ENCODE measurements at places on chromosomes 6 and 20.
A peak's percentile ranks its signal among the peaks of the same experiment; 100 is the strongest.

DNA sequence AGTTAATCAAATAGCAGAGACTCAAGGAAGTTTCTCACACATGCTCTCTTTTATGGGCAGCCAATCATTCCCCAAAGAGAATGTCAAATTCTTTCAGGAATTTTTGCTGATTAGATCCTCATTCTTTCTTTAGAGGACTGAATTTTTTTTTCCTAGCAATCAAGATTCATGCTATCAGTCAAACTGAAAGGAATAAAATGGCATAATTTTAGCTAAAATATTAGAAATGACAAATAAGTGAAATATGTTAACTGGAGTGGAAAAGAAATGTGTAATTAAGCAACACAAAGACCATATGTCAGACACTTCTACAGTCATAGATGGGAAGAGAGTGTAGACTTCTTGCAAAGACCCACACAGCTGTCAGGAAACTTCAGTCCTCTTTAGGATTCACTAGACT is 242.3 kb upstream of the RNF217 start:
- no peak for DNase-seq

DNA sequence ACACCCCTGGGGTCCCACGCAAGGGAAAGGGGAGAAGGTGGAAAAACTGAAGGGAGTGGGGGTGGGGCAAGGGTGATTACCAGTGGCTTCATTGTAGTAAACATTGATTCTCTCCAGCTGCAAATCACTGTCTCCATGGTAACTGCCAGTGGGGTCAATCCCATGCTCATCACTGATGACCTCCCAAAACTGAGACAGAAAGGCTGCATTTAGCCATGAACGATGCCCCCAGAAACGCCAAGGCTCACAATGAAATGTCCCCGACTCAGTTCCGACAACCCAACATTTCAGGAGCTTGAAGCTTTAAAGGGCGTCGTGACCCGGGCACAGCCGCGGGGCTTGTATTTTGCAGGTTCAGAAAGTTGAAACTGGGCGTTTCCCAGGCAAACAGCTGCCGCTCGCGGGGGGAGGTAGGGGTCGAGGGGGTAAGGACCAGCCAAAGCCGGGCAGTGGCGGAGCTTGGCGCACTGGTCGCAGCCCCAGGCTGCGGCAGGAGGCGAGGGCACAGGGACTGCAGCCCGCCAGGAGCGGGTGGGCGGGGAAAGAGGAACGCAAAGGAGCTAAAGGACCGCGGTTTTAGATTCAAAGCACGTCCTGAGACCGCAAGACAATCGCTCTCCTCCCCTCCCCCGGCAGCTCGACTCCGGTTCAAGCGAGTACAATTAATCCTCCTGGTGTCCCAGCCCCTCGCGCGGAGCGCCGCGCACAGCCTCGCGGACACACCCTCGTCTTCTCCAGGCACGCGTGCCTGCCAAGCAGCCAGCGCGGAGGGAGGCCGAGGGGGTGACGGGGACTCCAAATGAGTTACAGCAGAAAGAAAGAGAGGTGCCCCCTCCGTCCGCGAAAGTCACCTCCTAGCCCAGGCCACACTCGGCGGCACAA is 731 bp downstream of the TUBB2B start:
- peak; percentile 4 for DNase-seq

GRCh38 chr6:137911675-137912191 is 44.7 kb downstream of the TNFAIP3 start:
- no peak for DNase-seq

DNA sequence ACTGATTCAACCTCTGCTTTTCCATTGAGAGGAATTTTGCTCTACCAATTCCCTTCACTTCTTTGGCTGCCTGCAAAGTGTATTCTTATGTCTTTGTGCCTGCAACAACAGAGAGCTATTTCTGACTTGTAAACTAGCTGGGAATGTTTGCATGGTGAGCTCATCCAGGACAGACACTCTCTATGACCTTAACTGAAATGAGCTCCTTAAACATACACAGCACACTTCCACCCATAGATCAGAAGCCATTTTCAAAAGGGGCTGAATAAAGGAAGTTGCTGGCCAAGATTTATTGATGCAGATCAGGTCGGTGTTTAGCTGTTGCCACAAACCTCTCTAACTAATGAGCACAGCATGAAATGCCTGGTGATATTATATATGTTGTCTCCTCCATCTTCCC is 377.7 kb downstream of the BTBD9 start:
- no peak for DNase-seq

DNA sequence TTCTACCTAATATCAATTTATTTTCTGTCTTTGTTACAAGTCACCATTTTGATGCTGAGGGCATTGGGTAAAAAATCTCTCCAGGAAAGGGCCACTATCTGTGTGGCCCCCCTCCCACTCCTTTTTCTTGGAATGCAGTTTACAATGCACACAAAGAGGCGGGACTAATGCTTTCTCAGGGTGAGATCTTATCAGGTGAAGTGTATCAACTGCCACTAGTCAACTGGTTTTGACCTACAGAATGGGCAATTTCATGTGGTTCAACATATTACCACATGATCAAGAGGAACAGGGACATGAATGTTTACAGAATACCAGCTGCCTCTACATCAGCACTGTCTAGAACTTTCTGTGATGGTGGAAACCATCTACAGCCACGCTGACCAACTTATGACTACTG is 3.7 kb downstream of the RRBP1 start:
- DNase-seq: no peak

GRCh38 chr20:24436160-24436559 is 33.3 kb upstream of the SYNDIG1 start:
- DNase-seq: no peak

GRCh38 chr6:27770724-27771123 is 141.5 kb downstream of the OR2B2 start:
- DNase-seq: no peak

DNA sequence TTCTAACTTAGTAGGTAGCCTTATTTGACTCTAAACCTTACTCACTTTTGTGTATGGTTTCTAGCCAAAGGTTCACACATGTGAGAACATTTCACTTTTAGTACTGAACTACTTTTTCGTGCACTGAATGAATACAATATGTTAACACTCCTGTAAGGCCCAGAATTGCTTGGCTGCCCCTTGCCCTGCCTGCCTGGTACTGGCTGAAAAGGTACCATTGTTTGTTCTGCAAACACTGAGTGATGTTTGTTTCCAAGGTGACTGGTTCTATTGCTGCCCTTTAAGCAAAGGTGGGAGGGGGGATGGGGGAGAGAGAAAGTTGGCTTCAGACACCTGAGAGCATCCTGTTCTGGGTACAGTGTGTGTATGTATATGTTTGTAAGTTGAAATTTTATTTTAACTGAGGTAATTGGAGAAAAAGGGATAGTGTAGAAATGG is 31.2 kb downstream of the RREB1 start:
- DNase-seq: peak; percentile 77

DNA sequence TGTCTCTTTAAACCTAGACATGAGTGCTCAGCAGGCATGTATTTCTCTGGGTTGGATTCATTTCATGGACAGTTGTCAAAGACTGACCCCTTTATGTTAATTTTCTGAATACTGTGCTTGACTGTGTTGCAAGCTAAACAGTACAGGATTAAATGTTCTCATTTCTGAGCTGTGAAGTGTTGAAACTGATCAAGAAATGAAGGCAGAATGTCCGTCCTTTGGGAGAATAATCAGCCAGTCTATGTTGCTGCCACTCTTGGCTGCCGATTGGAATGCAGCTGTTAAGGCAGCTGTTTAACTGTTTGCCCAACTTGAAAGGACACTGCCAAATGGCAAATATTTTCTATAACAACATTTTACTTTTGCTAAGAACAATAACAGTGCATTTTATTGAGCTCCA is 87.3 kb downstream of the CEP57L1 start:
- no peak for DNase-seq

DNA sequence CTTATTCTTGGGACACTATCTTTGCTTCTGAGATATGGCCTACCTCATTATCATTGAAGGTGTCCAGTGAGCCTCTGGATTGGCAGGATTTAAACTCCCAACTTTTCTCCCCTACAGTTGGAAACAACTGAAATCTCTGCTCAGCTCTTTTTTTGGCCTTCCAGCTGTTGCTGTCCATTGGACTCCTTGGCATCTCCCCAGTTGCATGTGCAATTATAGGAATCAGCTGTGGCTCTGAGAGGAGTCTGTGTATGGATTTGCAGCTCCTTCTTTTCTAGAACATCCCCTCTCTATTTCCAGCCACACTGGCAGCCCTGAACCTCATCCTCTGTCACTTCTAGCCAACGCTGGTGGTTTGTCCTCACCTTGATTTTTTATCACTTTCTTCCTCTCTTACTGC is 21.2 kb downstream of the RAB22A start:
- DNase-seq: no peak

GRCh38 chr6:81876971-81877370 is 124.5 kb upstream of the TENT5A start:
- no peak for DNase-seq

GRCh38 chr6:33868141-33868540 is 64.3 kb upstream of the MLN start:
- no peak for DNase-seq

DNA sequence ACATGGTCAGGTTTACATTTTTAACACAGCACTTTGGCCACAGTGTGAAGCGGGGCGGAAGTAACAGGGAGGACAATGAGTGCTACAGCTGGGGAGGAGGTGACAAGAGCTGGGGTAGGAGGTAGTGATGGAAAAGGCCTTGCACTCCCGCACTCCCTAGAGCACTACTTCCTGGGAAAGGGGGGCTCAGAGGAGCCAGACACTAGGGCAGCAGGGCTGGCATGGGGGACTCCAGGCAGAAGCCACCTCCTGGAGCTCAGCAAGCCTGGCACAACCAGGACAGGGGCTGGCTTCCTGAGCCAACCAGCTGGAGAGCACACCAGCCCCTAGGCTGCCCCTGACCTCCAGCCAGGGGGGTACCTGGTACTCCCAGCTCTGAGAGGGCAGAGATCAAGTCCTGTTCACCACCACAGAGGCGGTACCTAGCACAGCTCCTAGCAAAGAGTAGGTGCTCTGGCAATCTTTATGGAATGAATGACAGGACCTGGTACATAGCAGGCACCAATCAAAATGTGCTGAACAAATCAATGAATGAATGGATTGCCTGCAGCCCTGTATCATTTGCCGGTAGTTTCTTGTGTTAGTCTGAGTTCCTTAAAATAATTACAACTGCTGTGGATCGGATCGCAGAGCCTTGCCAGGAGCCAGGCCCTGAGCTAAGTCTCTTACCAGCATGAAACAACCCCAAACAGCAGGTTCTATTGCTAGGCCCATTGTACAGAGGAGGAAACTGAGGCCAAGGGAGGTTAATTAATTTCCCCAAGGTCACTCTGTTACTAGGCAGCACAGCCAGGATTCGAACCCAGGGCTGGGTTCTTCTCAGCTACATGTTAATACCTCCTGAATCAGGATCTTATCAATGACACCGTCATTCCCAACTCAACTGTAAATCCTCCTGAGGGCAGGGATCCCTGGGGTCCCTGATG is 15.5 kb downstream of the NOL4L start:
- DNase-seq: no peak
